CD4-positive, alpha-beta T cell treated with Interferon alpha-2 for 1 hour (primary cell): ENCODE measurements at places on chromosomes 6 and 20.
A peak's percentile ranks its signal among the peaks of the same experiment; 100 is the strongest.

DNA sequence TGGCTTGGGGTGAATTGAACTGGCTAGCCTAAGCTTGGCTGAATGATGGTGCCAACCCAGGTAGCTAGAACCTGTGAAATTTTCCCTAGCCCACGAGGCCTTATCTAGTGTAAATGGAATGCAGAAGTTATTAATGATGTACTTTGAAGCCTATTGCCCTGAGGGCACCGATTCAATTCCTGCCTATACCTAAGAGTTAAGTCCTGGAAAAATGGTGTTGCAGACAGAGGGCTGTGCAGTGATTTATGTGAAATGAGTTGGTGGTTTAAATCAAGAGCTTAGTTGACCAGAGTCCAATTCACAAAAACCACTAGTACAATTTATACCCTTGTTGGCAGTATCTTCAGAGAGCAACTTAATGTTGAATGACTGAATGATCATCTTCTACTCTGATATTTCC, 373.8 kb upstream of the JAG1 start:
- DNase-seq = no peak

- DNase-seq = no peak
These were observed 11.3 kb downstream of the NOX3 start for GRCh38 chr6:155444120-155444917.

- DNase-seq = no peak
These were observed 97.3 kb upstream of the STXBP5 start for GRCh38 chr6:147106759-147107401.

GRCh38 chr20:58056021-58056591, 172.3 kb downstream of the ANKRD60 start:
- no peak for DNase-seq

DNA sequence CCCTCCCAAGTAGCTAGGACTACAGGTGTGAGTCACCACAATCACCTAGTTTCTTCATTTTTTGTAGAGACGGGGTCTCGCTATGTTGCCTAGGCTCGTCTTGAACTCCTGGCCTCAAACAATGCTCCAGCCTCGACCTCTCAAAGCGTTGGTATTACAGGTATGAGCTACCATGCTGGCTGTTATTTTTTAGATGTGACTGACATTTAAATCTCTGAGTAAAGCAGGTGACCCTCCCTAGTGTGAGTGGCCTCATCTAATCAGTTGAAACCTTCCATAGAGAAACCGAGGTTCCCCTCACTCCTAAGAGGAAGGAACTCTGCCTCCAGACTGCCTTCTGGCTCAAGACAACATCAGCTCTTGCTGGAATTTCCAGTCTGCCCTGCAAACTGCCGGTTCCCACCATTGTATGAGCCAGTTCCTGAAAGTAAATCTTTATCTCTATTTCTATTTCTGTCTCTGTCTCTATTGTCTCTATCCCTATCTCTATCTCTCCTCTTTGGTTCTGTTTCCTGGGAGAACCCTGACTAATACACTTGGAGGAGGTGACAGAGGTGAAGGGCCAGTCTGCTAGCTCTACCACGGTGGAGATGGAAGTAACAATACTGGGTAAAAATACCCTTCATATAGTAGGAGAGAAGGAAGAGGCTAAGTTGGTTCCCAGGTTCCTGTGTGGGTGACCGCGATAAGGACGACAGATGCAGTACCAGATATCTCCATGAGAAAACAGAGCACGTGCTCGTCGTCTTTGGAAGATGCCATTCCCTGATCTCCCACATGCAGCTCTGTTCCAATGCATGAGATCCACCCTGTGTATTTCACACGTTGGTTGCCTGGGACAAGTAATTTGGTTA, 81.0 kb downstream of the MYB start:
- DNase-seq = no peak

GRCh38 chr6:168581236-168581635, 140.3 kb downstream of the SMOC2 start:
- no peak for DNase-seq

DNA sequence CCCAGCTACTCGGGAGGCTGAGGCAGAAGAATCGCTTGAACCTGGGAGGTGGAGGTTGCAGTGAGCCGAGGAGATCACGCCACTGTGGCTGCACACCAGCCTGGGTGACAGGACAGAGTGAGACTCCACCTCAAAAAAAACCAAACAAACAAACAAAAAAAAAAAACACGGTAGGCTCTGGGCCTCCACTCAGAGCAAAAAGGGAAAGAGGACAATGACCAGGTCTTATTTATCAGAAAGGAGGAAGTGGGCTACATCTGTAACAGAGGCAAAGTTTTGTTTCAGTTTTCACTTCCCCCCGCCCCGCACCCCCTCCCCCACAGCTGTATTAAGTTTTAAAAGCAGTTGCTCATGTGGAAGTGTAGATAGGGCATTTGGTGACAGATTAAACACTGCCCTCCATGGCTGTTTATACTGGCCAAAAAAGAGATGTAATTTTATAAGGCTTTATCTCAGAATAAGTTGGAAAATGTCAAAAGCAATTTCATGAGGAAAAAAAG, 114.6 kb downstream of the RCAN2 start:
- DNase-seq = peak; percentile 13

GRCh38 chr20:36184816-36185776, 30.6 kb downstream of the EPB41L1 start:
- DNase-seq = no peak

GRCh38 chr6:84525907-84526306, 238.5 kb downstream of the TBX18 start:
- no peak for DNase-seq
